ENCODE measurements at places on chromosomes 5 and 9.

- DNase-seq: no peak
These were observed 240.7 kb downstream of the NR3C1 start for GRCh38 chr5:143162810-143163209.

DNA sequence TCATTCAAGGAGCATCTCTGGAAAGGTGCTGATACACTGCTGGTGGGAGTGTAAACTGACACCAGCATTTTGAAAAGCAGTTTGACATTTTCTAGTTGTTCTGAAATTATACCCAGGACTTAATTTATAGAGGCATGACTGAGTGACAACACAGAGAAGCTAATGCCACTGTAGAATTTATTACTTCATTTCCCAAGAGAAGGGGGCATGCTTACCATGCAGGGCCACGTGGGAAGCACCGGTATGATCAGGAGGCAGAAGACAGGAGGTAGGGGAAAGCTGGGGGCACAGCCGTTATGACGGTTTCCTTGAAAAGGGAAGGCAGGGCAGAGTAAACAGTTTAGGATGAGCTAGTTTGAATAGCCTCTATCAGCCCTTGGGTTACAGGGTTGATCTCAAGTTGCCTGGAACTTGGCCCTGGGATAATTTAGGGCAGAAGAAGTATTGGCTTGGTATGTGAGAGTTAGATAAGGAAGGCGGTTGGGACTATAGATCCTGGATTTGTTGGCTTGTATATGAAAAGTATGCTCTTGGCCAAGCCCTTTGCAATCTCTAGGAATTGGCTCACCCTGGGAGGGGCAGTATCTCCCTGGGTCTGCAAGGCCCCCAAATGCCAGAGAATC lies 305.7 kb downstream of the ENC1 start:
- no peak for DNase-seq

DNA sequence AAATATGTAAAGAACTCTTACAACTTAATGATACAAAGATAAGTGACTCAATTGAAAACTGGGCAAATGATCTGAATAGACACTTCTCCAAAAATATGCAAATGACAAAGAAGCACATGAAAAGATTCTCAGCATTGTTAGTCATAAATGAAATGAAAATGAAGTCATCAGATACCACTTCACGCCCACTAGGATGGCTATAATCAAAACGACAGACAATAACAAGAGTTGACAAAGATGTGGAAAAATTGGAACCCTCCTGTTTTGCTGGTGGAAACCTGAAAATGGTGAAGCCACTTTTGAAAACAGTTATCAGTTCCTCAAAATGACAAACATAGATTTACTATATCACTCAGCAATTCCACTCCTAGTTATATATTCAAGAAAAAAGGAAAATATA lies 7.9 kb upstream of the SYK start:
- DNase-seq: no peak

DNA sequence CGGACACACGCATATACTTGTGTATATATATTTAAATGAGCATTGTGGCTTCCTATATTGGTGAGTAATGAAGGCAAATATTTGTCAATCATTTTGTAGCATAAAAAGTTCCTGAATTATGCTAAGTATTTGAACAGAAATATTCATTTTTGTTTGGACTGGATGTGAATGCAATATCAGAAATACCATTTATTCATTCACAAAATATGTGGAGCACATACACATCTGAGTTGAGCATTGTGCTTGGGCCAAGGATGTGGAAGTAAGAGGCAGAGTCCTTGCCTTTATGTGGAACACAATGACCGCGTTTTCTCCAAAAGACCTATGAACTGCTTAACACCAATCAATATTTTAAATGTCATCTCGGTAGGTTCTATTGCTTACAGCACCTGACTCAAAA lies 1086.5 kb downstream of the NR2F1-AS1 start:
- DNase-seq: no peak

DNA sequence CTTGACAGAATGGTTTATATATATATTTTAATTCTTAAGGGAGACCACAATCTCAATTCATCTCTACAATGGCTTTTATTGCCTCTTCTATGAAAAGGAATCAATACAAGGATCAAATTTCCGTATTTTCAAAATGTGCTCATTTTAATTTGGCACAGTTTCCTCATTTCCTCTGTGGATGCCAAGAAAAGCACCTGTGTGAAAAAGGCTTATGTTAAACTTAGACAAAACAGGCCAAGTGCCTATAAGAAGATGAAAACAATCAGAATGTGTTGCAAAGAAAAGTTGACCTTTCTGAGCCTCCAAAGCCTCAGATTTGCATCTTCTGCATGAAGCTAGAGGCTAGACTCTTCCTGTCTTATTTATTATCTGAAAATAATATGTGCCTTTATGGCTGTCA lies 173.7 kb upstream of the SLC12A2 start:
- no peak for DNase-seq

DNA sequence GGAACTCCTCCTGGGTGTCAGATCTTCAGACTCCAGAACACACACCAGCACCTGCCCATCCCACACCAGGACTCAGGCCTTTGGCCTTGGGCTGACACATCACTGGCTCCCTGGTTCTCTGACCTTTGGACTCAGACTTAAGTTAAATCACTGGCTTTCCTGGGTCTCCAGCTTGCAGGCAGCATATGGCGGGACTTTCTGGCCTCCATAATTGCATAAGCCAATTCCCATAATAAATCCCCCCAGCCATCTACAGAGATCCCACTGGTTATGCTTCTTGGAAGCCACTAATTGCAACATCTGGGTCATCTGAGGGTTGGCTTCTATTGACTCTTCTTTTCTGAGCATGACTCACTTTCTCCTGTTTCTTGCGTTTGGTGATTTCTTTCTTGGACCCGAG lies 80.3 kb upstream of the SARDH start:
- DNase-seq: no peak

GRCh38 chr5:125487231-125487630 lies 740.8 kb upstream of the ZNF608 start:
- no peak for DNase-seq

GRCh38 chr5:56253924-56254323 lies 20.8 kb upstream of the ANKRD55 start:
- DNase-seq: no peak

- DNase-seq: no peak
These were observed 82.6 kb downstream of the MYO10 start for GRCh38 chr5:16853518-16853917.

- DNase-seq: no peak
These were observed 10.3 kb upstream of the ANXA2R start for GRCh38 chr5:43050384-43050783.

DNA sequence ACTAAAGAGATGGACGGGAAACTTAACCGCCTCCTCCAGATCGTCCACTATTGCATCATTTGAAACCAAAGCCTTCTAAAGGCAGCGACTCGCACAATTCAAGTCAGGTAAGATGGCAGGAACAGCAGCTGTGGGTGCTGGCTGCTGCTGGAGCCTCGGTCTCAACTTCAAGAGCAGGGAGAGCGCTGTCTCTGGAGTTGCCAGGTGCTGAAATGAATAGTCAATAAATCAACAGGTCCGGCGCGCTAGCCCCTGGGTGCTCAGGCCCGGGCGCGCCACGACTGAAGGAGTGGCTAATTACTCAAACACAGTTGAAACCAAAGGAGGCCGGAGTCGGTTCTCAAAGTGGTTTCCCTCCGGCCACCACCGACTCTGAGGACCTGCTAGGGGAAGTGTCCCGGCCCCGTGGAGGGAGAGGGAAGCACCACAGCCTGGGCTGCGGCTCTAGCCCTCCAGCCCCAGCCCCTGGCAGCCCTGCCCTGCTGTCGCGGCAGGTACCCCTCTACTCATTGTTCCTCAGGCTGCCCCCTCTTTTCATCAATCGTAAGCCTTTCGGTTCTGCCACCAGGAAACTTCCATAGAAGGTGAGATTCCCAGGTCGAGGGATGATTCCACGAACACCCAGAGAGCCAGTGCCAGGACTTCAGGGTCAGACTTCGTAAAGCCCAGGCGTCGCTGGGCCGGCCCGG lies 804 bp downstream of the TTC39B start:
- DNase-seq: no peak

GRCh38 chr9:134208310-134208841 lies 44.0 kb upstream of the RNU6ATAC start:
- DNase-seq: no peak

GRCh38 chr5:126137891-126138280 lies 285.3 kb upstream of the GRAMD2B start:
- DNase-seq: no peak

GRCh38 chr9:7967851-7968250 lies 168.3 kb upstream of the DMAC1 start:
- no peak for DNase-seq

GRCh38 chr9:128593856-128594255 lies 41.5 kb downstream of the SPTAN1 start:
- no peak for DNase-seq

DNA sequence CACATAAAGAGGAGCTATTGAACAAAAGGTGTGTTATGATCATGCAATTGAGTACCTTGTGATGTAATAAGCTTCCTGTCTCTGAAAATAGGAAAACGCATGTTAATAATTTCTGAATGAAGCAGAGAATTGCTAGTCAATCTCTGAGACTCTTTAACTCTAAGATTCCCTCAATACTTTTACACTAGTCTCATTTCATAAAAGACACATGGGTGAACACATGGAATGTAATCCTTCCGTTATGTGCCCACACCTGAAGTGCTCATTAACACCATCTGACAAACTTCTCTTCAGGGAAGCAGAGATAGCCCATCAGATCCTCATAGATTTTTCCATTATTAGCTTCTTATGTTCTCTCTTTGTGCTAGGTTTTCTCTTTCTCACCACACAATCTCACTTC lies 182.4 kb downstream of the TLR4 start:
- no peak for DNase-seq

DNA sequence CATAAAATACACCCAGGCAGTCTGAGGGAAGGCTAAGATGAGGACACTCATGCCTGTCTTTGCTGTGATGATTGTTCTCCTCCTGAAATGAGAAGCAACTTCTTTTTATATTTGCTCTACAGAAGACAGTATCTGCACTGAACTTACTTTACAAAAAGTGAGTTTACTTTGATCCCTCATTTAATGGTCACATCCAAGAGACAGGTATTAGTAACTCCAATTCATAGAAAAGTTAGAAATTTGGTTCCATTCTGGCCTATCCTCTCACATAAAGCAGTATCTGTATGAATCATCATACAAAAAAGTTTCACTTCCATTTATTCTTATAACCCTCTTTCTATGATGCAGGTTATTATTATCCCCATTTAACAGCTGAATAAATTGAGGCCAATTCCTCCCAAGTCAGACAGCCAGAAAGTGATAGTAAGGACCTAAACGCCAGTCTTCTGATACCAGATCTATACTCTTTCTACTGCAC lies 15.2 kb downstream of the TSTD2 start:
- no peak for DNase-seq

- no peak for DNase-seq
These were observed 45.3 kb upstream of the AKNA start for GRCh38 chr9:114433086-114433485.

DNA sequence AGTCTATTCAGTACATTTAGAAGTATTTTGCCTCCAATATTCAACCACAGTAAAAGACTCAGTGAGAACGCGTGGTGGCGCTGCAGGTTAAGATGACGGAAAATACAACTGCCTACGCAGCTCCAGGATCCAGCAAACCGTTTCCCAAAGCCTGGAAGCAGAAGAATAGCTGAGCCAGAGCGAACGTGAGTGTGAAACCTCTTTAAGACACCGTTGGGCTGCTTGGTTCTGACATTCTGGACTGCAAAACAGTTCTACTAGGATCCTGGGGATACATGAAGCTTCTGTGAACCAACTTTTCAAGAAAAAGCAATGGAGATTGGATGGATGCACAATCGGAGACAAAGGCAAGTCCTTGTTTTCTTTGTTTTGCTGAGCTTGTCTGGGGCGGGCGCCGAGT lies at the start of gene PCDHB16:
TSS of gene PCDHB16 (plus strand) at position 140 of the 400 bp plus-strand sequence. CDS start at position 313, 173 bp downstream.
- DNase-seq: no peak

GRCh38 chr9:98896632-98897031 lies 47.1 kb upstream of the COL15A1 start:
- no peak for DNase-seq

GRCh38 chr5:66675406-66675805 lies 79.2 kb downstream of the MAST4 start:
- no peak for DNase-seq

GRCh38 chr9:120892748-120893610 lies 16.0 kb upstream of the PHF19 start:
- no peak for DNase-seq

DNA sequence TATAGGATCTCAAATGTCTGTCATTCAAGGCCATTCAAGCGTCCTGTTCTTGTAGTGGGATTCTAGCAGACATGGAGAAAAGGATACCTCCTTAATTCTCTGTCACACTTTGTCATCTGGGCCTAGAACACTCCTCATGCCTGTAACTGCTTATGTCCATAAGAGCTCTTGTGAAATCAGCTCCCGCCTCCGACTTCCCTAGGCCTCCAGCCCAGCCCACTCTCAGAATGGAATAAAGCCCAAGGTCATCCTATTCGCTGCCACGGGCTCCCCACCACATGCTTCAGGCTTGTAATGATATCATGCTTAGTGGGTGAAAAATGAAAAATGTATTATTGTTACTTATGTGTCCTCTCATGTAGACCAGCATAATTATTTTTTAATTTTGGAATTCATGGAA lies 632.5 kb downstream of the ISL1 start:
- DNase-seq: no peak

DNA sequence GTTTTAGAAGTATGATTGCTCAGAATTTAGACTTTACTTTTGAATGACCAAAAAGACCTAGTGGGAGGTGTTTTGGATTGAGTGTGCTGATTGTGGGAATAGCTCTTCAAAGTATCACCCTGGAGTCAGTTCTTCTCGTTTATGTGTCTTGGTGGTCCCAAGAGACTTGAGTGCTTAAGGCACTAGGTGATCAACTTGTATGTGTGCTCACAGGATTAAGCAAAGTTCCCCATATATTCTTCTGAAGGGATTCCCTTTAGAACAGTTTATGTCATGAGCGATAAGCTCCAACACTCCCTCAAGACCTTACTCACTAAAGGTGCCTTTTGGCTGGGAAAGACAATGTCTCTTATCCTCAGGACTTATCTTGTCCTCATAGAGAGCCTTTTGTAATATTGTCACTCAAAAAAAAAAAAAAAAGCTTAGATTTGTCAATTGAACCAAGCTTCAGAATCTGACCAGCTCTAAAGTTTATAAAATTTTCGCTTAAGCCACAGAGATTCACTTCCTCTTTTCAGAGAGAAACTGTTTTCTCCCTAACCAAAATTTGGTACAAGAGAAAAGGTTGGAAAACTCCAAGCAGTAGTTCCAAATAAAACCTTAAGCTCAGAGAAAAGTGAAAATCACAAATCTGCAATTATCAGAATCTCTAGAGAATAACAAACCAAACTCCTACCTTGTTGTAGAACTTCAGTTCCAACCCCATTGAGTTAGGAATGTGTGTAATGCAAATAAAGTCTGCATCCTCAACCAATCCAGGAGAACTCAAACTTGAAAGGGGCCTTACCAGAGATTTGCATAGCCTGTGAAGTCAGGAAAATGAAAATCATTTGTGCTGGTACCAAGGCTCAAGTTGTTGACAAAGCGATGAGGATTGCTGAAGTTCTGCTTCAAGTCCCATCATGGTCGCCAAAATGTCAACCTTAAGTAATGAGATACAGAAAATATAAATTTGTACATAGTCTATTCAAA lies 40.0 kb upstream of the PDZD2 start:
- no peak for DNase-seq

Measured in stimulated activated CD4-positive, alpha-beta T cell treated with anti-CD3 and anti-CD28 coated beads, Interleukin-15, amount 100 ng/mL, for 48 hours (primary cell).